ENCODE measurements at places on chromosomes 3 and 15.

DNA sequence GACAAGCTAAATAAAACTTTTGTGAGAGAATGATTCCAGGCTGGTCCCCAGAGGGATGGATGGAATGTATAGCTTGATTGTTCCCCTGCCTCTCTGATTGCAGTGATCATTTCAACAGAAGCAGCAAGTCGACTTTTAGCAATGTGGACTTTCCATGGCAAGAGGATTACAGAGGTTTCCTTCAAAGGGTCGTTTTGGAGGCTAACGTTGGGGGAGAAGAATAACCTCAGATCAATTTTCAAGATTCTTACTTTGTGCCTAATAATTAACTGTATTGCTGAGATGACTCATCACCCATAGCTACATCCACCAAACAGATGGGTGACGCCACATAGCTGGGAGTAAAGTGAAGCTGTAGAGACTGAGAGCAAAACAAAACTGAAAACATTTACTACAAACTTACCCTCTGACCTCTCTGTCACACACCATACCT, 79.9 kb downstream of the GTPBP8 start:
- DNase-seq, result no peak

GRCh38 chr3:134682196-134682880, 31.5 kb upstream of the KY start:
- DNase-seq, result no peak

- DNase-seq, result no peak
These were observed 1003.1 kb upstream of the GBE1 start for GRCh38 chr3:82764521-82764920.

GRCh38 chr15:25712192-25712960, 150.8 kb downstream of the ATP10A start:
- DNase-seq, result no peak

DNA sequence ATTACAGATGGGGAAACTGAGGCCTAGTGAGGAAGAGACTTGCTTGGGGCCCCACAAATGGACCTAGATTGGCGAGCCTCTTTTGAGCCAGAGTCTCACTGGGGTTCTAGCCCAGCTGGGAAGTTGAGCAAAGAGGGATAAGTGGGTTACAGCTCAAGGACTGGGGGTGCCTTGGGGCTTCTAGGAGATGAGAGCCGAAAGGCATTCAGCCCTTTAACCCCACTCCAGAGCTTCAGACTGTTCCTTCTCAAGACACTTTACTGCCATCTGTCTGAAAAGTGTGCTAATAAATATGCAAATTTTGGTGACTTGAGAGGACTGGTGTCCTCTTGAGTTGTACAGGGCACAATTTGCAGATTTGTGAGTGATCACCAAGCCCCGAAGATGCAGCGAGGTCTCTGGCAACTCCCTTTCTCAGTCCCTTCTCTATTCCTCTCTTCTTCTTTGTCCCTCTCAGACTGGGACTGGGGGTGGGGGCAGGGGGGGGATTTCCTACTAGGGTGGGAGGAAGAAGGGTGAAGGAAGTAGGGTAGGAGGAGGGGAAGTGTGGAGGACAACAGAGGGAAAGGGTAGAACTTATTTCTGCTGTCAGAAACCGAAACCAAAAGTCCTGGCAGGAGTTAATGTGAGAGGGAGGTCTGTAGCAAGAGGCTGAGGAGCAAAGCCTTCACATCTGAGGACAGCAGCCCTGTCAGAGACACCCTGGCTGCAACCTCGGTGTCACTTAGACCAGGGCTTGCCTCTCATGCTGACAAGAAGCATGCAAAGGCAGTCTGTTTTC, 16.2 kb upstream of the ANKDD1A start:
- DNase-seq, result no peak

GRCh38 chr15:28921336-28921735, 35.6 kb downstream of the APBA2 start:
- no peak for DNase-seq

GRCh38 chr3:154971771-154972326, 108.3 kb upstream of the MME start:
- no peak for DNase-seq

DNA sequence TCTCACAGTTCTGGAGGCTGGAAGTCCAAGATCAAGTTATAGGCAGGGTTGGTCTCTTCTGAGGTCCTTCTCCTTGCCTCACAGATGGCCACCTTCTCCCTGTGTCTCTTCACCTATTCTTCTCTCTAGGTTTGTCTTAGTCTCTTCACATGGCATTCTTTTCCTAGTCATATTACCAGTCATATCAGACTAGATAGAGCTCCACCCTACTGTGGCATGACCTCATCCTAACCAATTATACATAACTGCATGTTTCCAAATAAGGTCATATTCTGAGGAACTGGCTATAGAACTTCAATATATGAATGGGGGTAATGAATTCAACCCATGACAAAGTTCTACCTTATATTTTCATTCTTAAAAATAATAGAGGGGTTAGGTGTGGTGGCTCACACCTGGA, 196.4 kb upstream of the UBE3A start:
- no peak for DNase-seq

- no peak for DNase-seq
These were observed 23.7 kb downstream of the ARRDC4 start for GRCh38 chr15:97984157-97984556.

DNA sequence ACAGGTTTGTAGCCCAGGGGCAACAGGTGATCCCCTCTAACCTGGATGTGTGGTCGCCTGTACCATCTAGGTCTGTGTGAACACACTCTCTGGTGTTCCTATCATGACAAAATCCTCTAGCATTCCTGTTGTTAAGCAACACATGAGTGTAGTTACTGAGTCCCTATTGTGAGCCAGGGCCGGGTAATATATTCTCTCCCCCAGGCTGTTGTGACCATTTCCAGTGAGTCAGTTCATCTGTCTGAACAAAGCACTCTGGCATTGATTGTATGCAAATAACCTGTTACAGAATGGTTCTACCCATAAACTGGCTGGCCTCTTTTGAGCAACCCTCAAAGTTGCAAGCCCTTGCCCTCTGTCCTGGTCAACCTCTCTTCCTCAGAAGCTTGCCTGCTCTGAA, 2.6 kb upstream of the FLNB start:
- DNase-seq, result no peak

DNA sequence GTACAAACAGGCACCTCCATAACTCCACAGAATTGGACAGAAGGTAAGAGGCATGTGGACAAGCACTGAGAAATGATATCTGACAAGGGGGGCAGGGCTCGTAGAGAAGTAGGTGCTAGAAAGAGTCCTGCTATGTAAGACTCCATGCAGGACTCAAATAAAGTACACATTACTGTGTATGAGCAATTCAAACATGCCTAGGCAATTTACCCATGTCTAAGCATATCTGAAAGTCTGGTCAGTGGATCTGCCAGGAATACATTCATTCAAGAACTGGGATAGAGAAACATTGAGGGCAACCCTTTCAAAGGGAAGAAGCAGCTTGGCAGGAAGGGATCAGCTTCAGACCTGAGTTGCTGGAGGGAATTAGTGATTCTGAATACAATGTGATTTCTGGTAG, 174.1 kb upstream of the MCTP2 start:
- no peak for DNase-seq
